8988T (cell line): ENCODE measurements at places on chromosomes 7 and 10.

DNA sequence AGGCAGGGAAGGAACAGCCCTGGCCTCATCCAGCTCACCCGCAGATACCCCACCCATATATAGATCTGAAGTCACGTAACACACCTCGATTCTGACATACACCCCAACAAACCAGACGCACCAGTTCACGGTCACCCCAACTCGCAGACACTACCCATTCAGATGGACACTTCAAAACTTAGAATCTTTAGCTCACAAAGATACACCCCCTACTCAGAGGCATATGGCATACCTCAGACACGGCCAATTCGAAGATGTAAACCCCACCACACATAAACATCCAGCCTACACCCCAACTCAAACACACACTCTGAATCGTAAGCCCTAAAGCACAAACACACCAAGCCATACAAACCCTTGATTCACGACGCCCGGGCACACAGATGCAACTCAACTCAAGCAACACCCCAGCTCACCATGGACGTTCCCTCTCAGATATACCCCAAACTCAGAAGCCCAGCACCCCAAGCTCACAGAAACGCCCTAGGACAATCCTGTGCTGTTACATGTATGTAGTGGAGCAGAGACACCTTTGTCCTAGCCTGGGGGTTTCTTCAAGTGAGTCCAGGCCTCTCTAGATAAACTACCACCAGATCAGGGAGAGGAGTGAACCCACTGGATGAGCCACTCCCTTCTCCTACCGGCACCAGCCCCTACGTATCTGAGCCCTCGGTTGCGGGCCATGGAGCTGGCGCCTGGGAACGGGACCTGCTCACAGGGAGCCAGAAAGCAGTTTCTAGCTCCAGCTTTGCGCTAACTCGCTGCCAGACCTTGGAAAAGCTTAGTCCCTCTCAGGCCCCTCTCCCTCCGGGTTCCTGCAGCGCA lies 8.8 kb downstream of the PSD start:
- DNase-seq: peak; percentile 32

DNA sequence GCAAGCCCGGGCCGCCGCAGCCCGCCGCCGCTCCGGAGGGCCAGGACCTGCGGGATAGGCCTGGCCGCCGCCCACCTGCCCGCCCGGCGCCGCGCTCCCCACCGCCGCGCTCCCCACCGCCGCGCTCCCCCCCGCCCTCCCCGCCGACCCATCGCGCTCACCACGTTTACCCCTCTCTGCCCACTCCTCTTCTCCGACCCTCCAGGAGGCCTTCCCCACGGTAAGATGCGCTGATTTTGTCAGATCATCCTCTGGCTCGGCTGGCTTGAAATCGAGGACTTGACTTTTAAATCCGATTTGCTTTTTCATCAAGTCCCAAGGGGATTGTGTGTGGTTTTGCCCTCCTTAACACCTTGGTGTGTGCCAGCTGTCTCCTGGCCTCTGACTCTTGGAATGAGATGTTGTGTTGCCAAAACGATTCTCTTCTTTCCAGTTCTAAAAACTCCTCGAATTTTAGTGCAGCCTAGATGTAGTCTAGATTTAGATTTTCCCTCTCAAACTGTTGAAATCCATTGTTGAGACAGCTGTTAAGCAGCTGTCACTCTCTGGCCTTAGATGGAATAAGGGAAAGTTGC lies 738 bp downstream of the POM121 start:
- no peak for DNase-seq

DNA sequence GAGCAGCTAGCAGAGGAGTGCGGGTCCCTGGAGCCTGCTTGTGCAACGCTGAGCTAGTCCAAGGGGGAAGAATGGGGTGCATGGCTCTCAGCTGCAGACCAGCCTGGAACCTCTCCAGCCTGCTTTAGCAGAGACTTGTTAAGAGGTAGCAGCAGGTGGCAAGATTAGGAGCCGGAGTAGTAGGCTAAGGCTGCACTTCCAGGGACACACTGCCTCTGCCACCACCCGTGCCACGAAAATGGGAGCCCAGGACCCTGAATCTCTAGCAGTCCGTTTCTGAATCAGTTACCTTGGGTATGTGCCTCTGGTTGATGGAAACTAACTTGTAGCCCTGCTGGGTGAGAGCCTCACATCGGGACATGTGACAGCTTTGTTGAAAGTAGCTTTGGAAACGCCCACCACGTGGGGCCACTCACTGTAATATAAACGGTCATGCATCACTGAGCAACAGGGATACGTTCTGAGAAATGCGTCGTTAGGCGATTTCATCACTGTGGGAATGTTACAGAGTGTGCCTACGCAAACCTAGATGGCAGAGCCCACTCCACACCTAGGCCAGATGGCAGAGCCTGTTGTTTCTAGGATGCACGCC lies 25.9 kb downstream of the HTRA1 start:
- DNase-seq: no peak

DNA sequence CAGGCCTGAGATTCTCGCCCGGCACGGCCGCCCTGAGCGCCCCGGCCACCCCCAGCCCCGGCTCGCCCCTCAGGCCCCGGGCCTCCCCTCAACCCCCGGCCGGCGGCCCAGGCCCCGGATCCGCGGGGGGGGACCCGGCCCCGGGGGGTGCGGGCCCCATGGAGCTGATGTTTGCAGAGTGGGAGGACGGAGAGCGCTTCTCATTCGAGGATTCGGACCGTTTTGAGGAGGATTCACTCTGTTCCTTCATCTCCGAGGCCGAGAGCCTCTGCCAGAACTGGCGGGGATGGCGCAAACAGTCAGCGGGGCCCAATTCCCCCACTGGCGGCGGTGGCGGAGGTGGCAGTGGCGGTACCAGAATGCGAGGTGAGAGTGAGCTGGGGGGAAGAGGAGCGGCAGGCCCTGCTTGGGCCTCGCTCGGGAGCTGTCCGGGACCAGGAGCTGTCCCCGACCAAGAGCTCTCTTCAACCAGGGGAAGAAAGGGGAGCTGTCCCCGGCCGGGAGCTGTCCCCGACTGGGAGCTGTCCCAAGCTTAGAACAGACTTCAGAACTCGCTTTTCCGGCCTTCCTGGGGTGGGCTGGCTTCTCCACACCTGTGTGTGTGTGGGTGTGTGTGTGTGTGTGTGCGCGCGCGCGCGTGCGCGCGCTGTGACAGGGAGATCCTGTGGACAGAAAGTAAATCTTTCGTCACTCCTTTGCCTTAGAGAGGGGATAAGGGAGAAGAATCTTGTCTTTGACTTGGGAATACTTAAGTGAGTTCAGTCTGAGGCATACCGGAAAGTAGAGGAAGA lies 510 bp downstream of the ZSWIM8 start:
- DNase-seq: no peak

DNA sequence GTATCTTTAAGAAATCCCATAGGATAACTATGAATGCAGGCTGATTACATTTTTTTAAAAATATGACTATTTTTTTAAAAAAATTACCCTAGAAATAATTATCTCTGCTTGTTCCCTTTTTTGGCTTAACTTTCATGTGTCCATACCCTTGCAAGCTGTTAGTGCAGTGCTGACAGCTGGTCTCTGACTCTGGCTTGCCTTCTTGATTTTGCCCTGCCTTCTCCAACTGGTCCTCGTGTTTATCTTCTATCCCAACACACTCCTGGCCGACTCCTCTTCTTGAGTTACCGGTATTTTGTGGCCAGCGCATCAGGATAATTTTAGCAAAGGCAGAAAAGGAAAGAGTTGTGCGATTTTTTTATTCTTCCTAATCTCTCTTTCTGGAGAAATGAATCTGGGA lies 111.7 kb upstream of the STARD3NL start:
- DNase-seq: no peak

- DNase-seq: no peak
These were observed 20.8 kb upstream of the CCAR1 start for GRCh38 chr10:68700197-68700596.

DNA sequence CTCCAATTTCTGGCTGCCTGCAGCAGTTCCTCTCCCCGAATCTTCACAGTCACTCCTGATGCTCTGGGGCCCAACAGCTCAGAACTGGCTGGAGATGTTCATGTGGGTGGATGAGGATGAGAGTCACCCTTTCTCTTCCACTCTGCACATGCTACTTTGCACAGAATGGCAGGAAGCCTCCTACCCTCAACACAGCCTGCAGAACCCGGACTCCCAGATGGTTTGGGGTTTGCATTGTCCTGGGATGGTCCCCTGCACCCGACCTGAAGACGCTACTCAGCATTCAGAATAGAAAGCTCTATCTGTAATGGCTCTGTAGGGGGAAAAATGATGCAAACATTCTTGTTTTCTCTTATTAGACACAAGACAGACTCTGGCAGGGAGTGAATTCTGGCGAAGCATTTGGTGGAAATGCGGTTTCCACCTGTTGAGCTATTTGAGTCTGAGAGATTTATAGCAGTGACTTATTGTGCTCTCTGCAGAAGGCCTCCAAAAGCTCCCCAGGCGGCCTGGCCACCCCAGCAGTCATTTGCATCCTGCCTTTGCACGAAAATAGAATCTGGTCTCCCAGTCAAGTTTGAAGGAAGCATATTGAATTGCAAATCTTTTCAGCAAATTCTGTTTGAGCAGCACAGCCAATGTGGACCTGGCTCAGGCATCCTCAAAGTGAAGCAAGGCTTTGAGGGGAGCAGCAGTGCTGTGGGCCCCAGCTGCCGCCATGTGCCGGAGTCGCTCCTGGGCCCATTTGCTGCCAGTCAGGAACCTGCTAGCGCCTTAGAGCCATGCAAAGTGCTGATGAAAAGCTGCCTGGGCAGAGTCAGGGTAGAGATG lies 309.3 kb downstream of the TCERG1L start:
- DNase-seq: no peak

DNA sequence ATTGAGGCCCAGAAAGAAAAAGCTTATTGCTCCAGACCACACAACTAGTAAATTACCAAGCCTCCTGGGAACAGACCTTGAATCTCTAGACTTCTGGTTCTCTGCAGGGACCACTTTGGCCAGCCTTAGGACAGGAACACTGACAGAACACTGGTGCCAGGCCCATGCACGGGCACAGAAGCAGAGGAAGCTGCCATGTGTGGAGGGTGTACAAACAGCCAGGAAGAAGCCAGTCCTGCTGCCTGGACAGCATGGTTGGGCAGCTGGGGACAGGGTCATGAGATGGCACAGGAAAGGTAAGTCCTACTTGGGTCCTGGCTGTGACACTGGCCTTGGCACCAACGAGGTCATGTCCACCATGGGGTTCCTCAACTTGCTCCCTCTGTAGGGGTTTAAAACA lies 19.2 kb downstream of the MMRN2 start:
- DNase-seq: no peak

GRCh38 chr7:81573932-81574331 lies 195.9 kb downstream of the HGF start:
- no peak for DNase-seq

GRCh38 chr10:58701405-58702135 lies 188.9 kb downstream of the BICC1 start:
- DNase-seq: no peak

GRCh38 chr7:14748461-14748860 lies 154.1 kb downstream of the DGKB start:
- DNase-seq: no peak

DNA sequence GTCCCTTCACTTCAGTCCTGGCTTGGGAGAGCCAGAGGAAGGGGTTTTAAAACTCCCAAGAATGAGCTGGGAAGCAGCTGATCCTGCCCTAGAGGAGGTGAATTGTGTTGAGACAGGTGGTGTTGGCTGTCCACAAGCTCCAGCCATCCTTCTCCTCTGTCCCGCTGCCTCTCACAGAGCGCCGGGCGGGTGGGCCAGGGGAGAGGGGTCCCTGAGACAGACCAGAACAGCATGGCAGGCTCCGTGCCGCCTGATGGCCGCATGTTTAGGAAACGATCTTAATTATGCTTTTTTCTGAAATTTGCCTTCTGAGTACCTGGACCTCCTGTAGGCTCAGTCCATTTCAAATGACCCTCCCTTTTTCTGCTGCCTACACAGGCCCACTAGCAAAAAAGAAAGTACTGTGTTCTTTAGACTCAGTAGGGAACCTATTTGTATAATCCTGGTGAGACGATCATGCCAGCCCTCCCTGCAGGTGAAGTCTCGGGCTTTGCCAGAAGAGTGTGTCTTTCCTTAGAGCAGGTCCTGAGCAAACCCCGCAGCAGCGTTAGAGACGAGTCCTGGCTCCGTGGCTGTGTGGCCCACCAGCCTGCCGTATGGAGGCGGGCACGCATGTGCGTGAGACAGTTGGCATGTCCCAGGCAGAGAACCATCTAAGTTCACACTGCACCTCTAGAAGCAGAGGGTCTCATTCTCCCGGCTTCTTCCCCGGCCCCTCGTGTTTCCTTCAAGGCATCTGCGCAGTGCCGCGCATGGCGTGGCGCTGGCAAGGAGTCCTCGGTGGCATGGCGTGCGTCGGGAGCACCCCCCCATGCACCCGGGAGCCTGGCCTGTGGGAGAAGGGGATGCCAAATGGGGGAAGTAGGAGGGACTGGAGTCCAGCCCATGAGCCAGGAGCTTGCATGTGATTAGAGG lies 26.3 kb upstream of the PWWP2B start:
- DNase-seq: no peak

GRCh38 chr10:86899670-86900276 lies 57.6 kb downstream of the MMRN2 start:
- peak; percentile 37 for DNase-seq

DNA sequence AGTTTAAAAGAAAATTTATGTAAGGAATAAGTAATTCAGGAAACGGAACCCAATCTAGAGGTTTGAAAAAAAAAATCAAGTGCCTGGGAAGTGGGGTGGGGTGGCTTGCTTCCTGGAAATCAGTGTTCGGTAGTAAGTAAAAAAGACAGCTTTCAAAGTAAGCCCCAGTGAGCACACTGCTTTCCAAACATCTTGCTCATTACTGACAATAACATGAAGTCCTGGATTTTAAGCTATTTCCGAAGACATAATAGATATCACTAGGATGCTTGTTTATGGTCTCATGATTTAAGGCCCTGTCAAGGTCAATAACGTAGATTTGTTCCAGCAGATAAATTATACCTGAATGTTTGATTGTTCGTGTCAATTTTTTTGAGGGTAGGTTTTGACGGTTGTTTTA lies 1.3 kb downstream of the STAMBPL1 start:
- DNase-seq: no peak

DNA sequence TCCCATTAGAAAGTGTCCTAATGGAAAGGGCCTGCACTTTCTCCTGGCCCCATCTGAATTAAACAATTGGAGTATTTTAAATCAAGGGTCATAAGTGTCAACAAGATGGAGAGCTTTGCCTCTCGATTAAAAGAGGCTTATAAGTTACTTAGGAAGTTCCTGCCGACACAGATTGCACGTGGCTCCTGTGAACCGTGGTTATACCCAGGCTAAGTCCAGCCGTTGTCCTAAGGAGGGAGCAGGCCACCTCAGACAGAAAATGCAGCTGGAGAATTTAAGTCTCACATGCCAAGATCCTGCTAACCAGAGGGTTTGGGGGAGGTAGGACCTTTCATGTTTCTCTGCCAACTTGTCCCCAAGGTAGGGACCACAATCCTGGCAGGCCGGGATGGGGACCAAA lies 626.5 kb upstream of the GALNT17 start:
- DNase-seq: no peak

GRCh38 chr7:147153571-147153970 lies 1037.0 kb downstream of the CNTNAP2 start:
- DNase-seq: no peak

GRCh38 chr7:155759740-155760430 lies 52.4 kb downstream of the SHH start:
- no peak for DNase-seq
